ENCODE measurements at places on chromosomes 13 and 19. TPM values are rescaled to one million over a fixed set of nuclear protein-coding genes. Genes with fewer than 3 reads are reported as not detected.
A peak's percentile ranks its signal among the peaks of the same experiment; 100 is the strongest.

DNA sequence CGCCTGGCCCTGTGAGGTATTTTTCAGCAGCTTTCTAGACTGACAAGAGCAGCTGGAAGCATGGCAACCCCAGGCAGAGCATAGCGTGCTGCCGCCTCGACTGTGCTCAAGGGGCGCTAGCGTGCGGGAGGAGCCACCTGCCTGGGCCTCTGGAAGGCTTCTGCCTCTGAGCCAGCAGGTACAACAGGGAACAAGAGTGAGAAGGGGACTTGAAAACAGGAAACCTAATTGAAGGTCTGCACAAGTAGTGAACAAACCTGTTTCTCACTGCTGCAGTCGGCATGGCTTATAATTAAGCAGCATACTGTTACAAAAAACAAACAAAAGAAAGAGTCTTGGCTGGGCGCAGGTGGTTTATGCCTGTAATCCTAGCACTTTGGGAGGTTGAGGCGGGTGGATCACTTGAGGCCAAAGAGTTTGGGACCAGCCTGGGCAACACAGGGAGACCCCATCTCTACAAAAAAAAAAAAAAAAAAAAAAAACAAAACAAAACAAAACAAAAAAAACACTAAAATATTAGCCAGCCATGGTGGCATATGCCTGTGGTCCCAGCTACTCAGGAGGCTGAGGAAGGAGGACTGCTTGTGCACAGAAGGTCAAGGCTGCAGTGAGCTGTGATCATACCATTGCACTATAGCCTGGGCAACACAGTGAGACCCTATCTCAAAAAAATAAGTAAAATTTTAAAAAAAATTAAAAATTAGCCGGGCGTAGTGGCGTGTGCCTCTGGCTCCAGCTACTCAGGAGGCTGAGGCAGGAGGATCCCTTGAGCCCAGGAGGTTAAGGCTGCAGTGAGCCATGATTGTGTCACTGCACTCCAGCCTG, 12.6 kb upstream of the GARRE1 start:
- no peak overlapping the region for H3K4me3 ChIP-seq
- H3K36me3 ChIP-seq: no peaks in the 10 kb centered on the region
- no peak overlapping the region for H3K27ac ChIP-seq
- no peak for DNase-seq
- peaks cover 10% of the 10 kb centered on the region for H3K4me1 ChIP-seq

DNA sequence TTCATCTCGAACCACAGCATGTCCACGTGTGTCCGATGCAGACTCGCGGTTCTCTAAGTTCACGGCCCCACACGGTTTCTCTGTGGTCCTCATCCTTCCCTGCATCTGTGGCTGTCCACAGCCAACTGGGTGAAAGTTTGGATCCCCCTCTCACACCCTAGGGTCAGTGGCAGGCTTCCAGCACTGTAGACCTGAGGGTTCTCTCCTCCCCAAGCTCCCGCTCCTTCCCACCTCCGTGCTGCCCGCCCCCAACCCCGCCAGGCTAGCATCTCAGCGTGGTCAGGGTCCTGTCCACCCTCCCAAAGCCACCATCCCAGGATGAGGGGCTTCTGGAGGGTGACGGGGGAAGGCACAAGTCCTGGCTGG, 3.0 kb downstream of the ANGPTL4 start:
- H3K36me3 ChIP-seq: peaks cover 56% of the 10 kb centered on the region
- peak overlapping the region; percentile 35 for H3K4me3 ChIP-seq
- peaks cover 75% of the 10 kb centered on the region for H3K4me1 ChIP-seq
- peak overlapping the region; percentile 98 for H3K27ac ChIP-seq
- no peaks in the 10 kb centered on the region for H3K27me3 ChIP-seq

Gene OR7D2
- total RNA-seq: not detected

DNA sequence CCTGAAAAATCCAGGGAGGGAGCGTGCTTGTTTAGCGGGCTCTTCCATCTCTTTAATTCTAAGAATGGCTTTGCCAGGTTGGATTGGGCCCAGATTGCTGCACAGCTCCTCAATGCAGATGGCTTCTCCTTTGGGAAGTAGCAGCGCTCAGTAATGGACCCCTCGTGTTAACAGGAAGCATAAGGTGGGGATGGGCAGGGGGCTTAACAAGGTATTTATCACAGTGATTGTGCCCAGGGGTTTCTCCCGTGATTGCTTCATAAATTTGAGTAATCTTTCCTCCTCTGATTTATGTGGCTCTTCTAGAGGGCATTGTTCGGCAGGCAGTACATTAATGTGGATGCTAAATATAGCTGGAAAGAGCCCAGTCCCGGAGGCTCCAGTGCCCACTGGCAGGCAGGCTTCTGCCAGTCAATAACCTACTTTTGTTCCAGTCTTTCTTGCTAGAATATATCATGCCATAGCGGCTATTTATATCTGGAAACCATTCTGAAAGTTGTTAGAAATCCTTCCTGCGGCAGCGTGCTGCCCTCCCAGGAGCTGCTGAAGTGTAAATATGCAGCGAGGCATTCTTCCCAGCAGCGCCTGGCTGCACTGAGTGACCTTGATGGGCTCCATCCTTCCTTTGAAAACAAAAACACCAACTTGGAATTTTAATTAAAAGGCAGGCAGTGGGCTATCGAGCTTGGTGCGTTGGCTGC, 65.0 kb downstream of the FGF9 start:
- H3K4me1 ChIP-seq: no peaks in the 10 kb centered on the region
- peak overlapping the region; percentile 0 for H3K4me3 ChIP-seq
- no peak for DNase-seq
- H3K27me3 ChIP-seq: no peaks in the 10 kb centered on the region

Gene ZNF98
- total RNA-seq: 1.6 TPM

- H3K27ac ChIP-seq: peak overlapping the region; percentile 75
- H3K4me1 ChIP-seq: peaks cover 17% of the 10 kb centered on the region
- no peaks in the 10 kb centered on the region for H3K27me3 ChIP-seq
- peak overlapping the region; percentile 64 for H3K4me3 ChIP-seq
Observed at GRCh38 chr13:71864094-71864985, 2.7 kb downstream of the DACH1 start.

DNA sequence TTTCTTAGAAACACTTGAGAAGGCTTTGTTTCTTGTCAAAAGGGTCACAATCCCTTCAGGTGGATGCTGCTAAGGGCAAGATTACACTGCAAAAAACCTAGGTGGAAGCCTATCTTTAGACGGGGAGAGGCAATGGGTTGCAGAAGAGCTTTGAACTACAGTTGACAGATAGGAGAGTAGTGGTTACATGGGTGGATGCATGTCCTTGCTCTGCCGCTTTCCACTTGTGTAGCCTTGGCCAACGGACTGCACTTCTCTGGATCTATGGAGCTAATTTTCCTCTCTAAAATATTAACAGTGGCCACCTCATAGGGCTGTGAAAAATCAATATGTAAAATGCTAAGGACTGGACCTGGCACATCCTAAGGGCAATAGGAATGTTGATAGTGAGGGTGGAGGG, 980 bp downstream of the BCKDHA start:
- H3K4me3 ChIP-seq: peak overlapping the region; percentile 91
- no peaks in the 10 kb centered on the region for H3K27me3 ChIP-seq
- DNase-seq: no peak
- H3K36me3 ChIP-seq: no peaks in the 10 kb centered on the region

Data from right atrium auricular region (tissue), 2 donors.